ENCODE measurements at places on chromosomes 7 and 10.

DNA sequence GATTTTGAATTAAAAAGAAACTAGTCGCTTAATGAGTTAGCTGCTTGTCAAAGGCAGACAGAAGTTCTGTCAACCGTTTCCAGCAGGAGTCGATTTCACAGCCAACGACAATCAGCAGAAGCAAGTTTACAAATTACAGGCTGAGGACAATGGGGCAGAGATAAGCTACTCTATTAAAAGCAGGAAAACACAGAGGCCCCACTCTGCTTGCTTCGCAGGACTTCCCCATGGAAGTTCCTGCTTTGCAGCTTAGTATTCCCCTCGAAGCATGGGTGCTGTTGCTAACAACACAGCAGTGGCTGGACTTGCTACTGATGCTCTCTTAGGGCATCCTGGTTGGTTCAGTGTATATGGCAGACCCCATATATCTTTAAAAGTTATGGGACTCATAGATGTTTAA is 50.8 kb upstream of the KLF6 start:
- DNase-seq, result peak; percentile 54

DNA sequence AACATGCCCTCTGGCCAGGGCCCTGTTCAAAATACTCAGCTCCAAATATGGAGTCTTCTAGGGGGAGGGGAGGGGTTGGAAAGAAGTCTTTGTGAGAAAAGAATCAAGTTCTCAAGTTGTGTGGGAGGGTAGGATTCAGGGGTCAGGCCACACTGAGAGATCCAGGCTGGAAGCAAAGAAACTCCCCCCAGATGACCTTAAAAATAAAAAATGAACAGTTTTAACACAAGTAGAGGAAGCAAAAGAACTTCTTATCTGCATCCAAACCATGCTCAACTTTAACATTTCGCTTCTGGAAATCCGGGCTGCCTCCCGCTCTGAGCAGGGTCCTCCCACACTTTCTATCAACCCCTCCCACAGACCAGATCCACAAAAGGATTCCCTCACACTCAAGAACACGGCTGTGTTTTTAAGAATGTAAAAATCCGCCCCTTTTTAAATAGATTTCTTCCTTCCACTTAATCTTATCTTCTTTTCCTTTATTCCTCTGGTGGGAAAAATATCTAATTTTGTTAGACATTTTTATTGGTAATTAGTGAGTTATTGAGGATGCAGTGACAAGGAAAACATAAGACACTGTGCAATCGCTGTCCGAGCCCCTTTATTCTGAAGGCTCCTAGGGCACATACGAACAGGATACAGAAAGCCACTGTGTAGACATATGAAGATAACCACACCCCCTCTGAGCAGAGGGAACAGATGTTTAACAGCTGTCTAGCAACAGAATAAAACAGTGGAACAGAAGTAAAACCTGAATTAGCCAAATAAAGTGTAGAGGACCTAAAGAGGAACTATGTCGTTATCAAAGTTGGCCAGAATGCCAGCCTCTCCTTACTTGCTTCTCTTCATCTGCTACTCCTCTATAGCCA is 43.8 kb downstream of the CYTH3 start:
- peak; percentile 54 for DNase-seq

DNA sequence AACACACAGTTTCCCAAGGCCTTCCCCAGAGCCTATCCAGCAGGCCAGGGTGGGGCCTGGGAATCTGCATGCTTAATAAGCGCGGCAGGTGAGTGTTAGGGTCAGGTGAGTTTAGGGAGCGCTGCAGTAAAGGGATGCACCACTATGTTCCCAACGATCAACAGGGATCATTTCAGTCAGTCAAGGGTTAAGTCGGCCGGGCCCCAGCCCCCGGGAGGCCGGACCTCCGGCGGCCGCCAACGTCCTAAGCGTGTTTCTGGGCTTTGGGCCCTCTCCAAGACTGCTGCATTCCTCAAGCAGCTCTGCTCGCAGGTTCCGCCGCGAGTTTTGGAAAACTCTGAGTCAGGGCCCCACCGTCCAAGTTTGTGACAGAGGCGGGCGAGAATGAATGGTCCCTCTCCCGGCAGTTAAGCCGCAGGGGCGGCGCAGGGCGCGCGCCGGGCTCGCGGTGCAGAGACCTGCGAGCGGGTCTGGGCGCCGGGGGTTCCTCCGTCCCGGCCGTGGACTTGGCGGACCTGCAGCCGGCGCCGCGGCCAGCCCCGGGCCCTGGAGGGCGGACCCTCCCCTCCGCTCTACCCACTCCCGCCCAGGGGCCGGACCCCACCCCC is 81.6 kb downstream of the ARHGAP22 start:
- DNase-seq, result peak; percentile 25

DNA sequence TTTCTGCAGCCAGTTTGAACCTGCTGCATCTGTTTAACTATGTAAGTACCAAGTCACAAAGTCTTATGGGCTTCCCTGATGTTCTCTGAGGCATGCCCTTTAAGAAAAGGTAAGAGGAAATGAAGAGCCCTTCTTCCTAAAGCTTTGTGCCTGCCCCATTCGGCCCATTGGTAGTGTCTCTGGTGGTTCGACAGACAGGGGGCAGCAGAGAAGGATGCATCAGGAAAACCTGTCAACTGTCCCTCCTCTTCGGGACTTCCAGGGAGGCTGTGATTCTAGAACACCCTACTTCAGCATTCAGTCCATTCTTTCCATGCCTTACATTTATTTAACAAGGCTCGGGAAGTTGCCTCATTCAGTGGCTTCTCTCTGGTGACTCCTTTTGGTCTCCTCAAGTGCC is 1.9 kb upstream of the SFRP4 start:
- DNase-seq, result no peak

- DNase-seq, result no peak
Measured at GRCh38 chr10:47243356-47243755, 56.6 kb upstream of the GDF10 start.

DNA sequence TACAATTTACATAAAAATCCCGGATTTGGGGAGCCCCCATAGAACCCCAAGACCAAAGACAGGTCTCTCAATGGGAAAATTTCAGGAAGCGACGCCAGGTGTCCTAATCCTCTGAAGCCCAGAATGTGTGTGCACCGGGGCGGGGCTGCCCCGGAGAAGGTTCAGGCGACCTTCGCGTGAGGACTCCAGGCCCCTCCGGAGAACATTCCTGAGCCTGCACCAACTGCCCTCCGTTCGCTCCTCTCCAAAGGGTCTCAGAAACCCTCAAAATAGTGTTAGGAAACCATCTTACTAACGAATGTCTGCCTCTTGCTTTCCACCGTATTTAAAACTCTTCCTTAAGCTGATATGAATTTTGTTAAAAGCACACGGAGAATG is 78.5 kb upstream of the INSIG1 start:
- no peak for DNase-seq

DNA sequence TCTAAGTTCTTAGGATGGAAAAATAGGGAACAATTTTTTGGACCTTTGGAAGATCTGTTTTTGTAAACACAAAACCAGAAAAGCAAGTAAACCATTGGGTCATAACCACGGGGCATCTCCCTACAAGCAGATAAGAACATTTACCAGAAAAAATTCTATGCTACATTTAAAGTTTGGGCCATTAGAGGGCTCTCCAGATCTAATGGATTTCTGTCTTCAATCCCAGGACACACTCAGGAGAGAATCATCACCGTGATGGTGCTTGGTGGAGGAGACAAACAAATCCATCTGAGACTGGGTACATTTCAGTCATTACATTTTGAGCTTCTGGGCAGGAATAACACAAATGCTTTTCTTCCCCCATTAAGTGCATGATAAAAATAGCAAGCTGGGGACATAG is 178.4 kb upstream of the TARP start:
- DNase-seq, result no peak

- DNase-seq, result no peak
Measured at GRCh38 chr10:73841526-73842285, 30.3 kb upstream of the NDST2 start.

- DNase-seq, result no peak
Measured at GRCh38 chr7:150867605-150868004, 15.3 kb downstream of the AOC1 start.

- DNase-seq, result no peak
Measured at GRCh38 chr10:665579-666091, 23.8 kb downstream of the DIP2C start.

GRCh38 chr10:95860166-95860940 is 47.4 kb upstream of the CC2D2B start:
- no peak for DNase-seq

DNA sequence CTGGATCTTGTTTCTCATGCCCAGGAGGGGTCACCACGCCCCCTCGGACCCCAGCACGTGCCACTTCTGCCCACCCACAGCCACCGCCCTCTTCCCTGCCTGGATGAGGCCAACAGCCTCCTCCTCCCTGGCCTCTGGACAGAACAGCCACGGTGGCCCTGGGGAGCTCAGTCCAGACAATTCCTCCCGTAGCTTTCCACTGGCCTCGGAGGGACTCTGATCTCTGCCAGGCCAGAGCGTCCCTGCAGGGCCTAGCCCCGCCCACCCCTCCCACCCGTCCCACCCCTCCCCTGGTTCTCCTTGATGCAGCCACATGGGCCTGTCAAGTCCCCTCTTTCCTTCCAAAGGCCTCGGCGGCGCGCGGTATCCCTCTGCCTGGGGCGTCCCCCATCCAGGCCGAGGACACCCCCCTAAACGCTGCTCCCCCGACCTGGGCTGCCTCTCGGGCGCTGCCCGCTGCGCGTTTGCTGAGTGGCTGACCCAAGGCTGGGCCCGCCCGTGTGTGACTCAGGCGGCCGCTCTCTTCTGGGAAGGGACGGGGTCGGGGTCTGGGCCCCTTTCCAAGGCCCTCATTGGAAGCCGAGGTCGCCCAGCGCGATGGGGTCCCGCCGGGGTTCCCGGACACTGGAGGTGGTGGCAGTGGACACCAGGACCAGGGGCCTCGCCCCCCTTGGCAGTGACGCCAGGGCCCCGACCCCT is 557 bp downstream of the TMEM120A start:
- DNase-seq, result peak; percentile 47

GRCh38 chr10:66365686-66366085 is 560.1 kb upstream of the LRRTM3 start:
- no peak for DNase-seq

DNA sequence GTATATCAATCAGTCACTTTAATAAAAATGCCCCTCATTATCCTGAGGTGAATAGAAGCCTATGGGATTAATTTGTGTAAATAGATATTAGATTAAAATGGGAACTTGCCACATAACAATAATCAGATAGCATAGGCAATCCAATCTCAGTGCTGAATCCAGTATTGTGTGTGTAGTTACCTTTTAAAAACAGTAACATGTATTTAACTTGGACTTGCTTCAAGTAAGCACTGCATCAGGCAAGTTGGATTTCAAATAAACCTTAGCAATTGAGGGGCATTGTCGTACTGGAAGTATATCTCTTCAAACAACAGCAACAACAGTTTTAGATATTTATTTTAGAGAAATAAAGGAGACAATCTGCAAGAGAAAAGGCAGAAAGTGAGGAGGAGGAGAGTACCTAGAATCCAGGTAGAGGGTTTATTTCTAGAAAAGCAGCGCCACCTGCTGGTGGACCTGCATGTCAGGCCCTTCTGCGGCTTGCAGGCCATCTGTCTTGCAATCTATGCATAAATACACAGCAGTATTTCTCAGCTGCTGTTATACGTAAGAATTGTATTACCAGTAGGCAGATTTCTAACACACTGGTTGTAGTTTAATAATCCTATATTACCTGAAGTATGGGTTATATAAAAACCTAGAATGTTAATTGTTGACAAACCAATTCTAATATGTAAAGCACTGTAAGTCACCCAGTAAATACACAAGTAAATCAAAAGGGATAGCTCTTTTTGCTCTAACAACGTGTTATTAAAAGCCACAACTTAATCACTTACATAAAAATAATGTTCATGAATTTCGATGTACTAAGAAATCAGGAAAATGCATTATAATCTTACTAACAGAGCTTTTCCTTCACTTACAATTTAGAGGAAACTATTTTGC is 652.8 kb downstream of the KCNMA1 start:
- peak; percentile 79 for DNase-seq

GRCh38 chr10:107614939-107615685 is 450.6 kb upstream of the SORCS1 start:
- DNase-seq, result no peak

GRCh38 chr10:34528320-34528719 is 286.8 kb downstream of the PARD3 start:
- no peak for DNase-seq

DNA sequence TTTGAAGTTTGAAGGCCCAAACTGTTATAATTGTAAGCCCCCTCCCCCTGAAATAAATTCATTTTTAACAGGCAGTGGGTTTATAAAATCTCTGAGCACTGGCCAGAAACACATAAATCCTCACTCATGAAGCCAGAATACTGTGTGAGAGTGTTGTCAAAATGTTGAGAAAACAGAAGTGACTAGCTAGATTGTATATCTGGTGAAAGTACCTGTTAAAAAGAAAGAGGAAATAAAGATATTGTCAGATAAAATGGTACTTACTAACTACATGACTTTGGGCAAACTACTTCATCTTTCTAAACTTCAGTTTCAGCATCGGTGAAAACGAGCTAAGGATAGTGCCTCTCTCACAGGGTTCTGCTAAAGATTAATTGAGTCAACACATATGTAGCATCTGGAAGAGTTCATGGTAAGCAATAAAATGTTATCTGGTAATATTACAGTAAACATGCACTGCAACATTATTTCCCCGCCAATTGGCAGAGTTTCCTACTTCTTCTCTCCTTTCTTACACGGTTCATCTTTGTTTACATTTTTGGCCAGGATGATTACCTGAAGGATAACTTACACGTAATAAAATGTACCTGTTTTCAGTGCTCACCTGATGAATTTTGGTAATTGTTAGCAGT is 202.5 kb upstream of the CHRM2 start:
- DNase-seq, result no peak

DNA sequence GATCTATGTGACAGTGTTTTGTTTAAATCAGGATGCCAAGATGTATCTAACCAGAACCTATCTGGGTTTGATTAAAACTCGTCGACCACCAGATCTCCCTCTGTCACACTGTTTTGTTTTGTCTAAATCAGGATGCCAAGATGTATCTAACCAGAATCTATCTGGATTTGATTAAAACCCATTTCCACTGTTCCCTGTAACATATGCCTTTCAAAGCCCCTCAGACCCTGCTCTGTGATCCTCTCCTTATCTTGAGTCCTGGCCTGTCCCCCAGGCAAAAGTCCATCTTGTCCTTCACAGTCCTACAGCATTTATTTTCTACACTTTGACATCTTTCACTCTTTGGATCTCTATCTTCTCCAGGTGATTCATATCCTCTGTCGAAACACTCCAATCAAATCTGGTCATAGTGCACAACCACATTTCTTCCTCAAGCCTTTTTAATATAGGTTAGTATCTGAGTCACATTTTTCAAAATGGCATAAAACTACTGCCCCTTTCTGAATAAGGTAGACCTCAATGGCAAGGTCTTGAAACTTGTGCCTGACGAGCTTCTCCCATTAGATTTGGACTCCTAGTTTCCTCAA is 32.5 kb downstream of the ERLIN1 start:
- no peak for DNase-seq

DNA sequence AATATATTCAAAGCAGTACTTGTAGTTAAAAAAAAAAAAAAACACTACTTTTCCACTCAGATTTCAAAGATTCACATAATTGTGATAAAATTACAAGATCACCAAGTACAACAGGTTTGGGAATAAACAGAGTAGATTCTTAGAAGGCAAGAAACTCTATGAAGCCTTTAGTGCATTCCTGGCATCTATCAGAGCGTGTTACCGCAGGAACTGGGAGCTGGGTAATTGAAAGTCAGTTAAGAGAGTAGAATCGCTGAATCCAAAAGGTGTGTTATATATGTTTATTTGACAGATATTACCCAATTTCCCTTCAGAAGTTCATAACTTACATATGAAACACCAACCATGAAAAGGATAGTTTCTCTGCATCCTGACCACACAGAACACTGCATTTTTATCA is 159.2 kb upstream of the PLXNA4 start:
- no peak for DNase-seq
